ENCODE measurements at places on chromosomes 6 and 20. TPM values are rescaled to one million over a fixed set of nuclear protein-coding genes. Genes with fewer than 3 reads are reported as not detected.

The DOK5 gene
- total RNA-seq = 15.4 TPM

The BMP5 gene
- total RNA-seq = 0.80 TPM

The SRSF12 gene
- total RNA-seq = 16.8 TPM

The RFX6 gene
- 0.39 TPM for total RNA-seq

The FOXQ1 gene
- not detected for total RNA-seq

The TSBP1 gene
- not detected for total RNA-seq

The RIPOR3 gene
- total RNA-seq = 13.0 TPM

The RUNX2 gene
- total RNA-seq = 0.60 TPM
